ENCODE measurements at places on chromosomes 13 and 19.
A peak's percentile ranks its signal among the peaks of the same experiment; 100 is the strongest.

DNA sequence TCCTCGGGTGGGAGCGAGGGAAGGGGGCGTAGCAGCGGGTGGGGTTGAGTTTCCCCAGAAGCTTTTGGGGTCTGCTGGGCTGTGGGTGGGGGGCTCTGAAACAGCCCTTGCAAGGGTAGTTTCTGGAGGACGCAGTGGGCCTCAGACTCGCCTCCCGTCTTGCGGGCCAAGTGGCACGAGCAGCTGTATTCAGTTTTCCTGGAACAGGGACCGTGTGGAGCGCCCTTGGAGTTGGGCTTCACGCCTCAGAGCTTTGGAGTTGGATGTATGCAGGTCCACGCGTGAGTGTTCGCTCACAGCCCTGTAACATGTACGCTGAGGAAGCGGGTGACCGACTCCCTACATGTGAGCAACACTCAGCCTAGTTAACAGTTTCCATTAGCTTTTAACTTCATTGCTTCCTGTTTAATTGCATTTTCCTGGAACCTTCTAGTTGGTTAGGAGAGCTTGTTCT lies 603 bp downstream of the TM9SF2 start:
- peak; percentile 35 for DNase-seq

DNA sequence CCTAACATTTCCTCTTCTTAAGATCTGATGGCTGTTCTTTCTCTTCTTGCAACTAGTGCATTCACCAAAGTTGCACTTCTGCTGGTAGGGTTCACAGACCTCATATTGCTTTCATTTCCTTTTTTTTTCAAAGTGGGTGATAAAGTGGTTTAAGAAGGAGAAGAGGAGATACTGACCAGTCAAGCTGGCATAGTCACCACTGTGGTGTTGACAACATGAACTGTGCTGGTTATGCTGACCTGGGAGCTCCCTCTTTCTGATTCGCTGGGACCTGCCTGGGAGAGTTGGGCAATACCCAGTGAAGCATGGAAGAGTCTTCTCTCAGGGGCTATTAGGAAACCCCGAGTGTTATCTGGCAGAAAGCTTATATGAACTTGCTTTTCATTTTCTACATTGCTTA lies 222.9 kb downstream of the SLITRK5 start:
- no peak for DNase-seq

DNA sequence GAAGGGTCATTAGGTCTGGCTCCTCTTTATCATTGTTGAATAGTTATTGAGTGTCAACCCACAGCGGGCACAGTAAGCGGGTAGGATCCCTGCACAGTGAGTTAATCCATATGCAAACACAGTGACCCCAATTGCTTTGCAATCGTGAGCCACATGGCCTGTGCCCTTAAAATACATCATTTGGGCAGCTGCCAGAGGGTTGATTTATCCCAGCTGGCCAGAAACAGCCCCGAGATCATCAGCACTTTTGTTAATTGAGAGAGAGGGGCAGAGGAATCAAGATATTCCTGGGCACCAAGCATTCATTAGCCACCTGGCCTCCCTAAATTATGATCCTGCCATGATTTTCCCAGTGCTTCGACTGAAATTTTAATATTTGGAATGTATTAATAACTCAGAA lies 9.8 kb upstream of the CNMD start:
- no peak for DNase-seq

- peak; percentile 36 for DNase-seq
Observed at GRCh38 chr13:48977973-48978372, 2.3 kb downstream of the FNDC3A start.

GRCh38 chr13:48018637-48019036 lies 17.6 kb upstream of the SUCLA2 start:
- no peak for DNase-seq

DNA sequence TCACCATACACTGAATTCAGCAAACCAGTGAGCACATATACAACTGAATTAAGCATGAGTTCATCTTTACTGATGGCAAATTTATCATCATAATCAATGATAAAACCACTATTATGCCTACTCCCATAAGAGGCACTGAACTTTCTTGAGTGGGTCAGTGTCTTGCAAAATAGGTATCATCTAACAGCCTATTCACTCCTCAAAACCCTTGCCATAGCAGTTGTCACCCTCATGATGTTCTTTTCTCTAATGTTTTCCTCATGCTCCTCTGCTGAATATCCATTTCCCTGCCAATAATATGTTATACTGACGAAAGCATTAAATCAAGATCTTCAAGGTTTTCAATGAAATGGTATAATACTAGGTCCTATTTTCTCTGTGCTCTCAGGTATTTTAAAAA lies 5.6 kb downstream of the ARGLU1 start:
- DNase-seq: no peak

DNA sequence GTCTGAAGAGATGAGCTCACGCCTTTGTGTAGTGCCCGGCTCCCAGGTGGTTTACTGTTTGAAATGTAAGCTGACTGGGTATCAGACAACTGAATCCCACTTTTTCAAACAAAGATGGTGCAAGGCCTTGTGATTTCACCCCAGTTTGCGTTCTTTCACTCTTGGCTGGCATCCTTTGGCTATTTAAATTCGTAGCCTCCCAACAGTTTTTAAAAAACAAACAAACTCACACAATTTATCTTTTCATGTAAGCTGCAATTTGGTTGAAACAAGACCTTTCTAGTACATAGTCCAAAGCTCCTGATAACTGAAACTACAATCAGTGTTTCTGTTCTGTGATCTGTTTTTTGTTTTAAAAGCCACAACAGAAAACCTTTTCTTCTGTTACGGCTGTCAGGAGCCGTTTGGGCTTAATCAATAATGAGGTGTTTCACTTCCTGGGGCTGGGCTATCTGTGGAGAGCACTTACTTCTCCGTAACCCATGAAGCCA lies 65.1 kb upstream of the NPAS1 start:
- no peak for DNase-seq
